ENCODE measurements at places on chromosomes 12 and 14.

- DNase-seq = no peak
These were observed 50.3 kb downstream of the MON2 start for GRCh38 chr12:62516927-62517326.

DNA sequence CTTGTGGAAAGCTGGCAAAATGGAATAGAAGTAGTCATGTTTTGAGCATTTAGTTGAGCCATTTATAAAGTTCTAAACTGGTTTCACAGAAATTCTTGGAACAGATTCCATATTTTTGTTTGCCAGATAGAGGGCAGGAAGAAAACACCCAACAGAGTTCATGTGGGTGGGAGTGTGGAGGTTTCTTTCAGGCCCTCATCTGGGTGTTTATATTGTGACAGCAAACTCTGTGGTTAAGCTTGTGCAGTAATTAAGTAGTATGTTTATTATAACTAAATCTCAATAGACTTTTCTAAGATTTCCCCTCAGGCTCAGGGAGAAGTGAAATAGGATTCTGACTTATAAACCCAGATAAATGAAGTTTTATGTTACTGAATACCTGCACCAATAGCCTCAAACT lies 57.4 kb downstream of the SPPL3 start:
- no peak for DNase-seq

DNA sequence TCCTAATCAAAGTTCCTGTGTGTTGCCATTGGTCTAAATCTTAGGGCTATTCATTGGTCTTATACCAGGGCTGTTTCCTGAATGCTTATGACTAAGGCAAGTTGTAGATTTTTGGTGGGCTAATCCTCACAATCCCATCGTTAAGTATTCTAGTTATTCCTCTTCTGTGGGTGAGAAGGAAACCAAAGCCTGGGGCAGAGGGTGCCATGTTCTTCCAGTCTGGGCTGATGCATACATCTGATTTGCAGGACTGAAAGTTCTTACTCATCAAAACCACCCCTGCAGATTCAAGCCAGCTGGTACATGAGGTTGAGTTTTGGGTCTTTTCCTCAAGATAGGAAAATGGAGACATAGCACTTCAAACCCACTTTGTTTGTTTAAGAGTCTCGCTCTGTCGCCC lies 25.7 kb downstream of the PPP1CC start:
- no peak for DNase-seq

GRCh38 chr14:75711796-75712211 lies 50.8 kb downstream of the TTLL5 start:
- DNase-seq = no peak

DNA sequence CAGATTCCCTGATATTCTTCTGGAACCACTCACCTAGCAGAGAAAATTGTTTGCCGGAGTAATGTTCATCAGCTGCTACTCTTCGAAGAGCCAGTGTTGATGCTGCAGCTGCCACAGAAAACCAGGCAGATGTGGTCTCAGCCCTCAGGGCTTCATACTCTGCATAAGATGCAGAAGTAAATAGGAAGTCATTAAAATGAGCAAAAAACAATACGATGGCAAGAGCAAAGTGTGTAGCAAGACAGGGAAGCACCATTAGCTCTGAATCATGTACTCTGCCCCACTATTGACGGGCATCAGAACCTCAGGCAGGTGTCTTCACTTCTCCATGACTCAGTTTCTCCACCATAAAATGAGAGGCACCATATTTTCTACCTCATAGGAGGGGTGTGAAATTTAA lies 991.6 kb upstream of the TMEM132C start:
- no peak for DNase-seq

GRCh38 chr12:53122961-53123468 lies 19.7 kb downstream of the SOAT2 start:
- DNase-seq = no peak

- DNase-seq = no peak
These were observed 10.9 kb downstream of the LRTM2 start for GRCh38 chr12:1830981-1831963.

DNA sequence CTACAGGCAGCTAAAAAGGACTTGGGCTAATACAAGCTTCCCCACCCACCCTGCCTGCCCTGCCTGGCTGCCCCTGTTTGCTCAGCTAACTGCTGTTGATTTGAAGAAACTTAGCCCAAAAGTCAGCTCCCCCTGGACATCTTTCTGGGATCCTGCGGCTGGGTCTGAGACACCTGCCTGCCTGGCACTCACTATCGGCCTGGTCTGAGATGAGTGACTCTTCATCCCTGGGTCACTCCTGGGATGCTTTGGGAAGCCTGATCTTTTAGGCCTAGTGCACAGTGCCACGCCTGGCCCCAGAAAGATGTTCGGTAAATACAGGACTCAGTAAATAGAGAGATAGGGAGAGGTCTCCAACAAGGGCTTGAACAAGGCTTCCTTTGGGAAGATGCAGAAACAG lies 211.3 kb upstream of the DIO3 start:
- DNase-seq = no peak

DNA sequence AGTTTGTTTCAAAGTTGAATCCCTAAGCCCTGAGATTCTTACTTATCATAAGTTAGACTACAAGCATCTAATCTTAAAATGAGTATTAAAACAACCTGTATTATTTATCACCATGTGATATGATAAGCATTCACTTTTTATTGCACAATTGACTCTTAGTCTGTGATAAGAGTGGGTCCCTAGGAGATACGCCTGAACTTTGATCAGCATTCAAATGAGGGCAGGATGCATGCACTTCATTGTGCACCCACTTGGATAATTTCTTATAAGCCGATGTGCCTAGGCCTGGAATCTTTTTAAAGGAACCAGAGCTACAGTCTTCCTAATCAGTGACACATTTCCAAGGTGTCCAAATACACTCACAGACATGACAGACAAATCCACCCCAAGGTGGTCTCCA lies 31.4 kb upstream of the SPTLC2 start:
- no peak for DNase-seq

GRCh38 chr12:98401427-98401826 lies 114.0 kb upstream of the TMPO start:
- DNase-seq = no peak

DNA sequence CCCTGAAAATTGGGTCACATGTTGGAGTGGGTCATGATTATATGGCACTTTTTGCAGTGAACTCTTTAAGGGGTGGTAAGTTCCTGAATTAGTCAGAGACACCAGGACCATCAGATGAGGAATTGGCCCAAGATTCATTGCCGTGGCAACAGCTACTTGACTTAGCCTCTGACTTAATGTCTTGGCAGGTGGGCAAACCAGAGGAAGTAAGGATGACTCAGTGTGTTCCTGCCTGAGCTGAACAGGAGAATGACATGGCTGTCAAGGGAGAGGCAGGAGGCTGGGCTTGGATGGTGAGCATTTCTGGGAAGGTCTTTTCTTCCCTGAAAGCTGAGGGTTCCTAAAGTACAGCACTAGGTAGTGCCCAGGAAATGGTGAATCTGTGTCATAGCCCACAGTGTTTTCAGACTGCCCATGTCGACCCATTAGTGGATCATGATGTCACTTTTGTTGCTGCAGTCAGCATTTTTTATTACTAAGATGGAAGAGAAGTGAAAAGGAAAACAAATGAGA lies 170.1 kb upstream of the PWP1 start:
- no peak for DNase-seq

All from NCI-H2081 treated with DMSO at 0.1 percent for 48 hours (cell line).